ENCODE measurements at places on chromosomes 1 and 21. TPM values are rescaled to one million over a fixed set of nuclear protein-coding genes. Genes with fewer than 3 reads are reported as not detected.
A peak's percentile ranks its signal among the peaks of the same experiment; 100 is the strongest.

AADACL4 gene
- total RNA-seq, result not detected

- DNase-seq, result peak; percentile 93
Measured at GRCh38 chr1:162696286-162696862, 64.1 kb downstream of the DDR2 start.

DNA sequence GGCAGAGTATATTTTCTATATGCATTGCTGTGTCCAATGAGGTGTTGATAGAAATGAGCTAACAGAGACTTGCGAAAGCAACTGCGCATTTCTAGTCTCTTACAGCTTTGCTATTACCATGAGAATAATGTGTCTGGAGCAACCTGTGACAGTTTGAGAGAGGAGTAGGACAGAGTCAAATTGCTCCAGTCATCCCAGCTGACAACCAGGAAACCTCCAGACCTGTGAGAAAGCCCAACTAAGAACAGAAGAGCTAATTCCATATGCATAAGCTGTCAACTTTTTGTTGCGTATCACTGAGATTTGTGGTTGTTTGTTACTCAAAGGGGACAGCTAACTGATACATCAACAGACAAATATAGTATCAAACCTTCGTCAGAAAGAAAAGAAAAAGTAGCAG is 354.1 kb upstream of the LRRC7 start:
- no peak for DNase-seq

DNA sequence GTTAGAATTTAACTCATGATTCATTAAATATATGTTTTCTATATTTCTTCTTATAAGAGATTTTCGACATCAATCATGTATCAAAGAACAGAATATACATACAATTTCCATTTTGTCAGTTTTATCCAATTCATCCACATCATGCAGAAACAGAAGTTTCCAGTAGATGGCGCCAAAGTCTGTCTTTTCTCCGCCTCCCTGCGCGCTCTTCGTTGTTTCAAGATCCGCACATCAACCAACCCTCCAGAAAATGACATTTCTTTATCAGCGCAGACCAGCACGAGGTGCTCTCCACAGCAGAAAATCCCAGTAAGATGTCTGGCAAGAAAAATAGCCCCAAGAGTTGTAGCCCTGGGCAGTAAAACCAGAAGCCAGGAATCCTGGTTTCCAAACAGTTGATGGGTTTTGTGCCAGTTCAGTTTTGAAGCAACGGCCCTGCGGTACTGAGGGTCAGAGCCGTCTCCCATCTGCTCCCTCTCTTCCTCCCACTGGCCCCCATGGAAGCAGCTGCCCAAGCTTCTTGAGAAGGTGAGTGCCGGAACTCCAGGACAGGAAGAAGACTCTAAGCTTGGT is 38.6 kb upstream of the GPR137B start:
- DNase-seq, result peak; percentile 44

GRCh38 chr21:45912611-45913417 is 68.8 kb upstream of the COL6A1 start:
- DNase-seq, result no peak

PLA2G5 gene
- not detected for total RNA-seq

- no peak for DNase-seq
Measured at GRCh38 chr1:39483276-39483675, 8.2 kb upstream of the BMP8A start.

DNA sequence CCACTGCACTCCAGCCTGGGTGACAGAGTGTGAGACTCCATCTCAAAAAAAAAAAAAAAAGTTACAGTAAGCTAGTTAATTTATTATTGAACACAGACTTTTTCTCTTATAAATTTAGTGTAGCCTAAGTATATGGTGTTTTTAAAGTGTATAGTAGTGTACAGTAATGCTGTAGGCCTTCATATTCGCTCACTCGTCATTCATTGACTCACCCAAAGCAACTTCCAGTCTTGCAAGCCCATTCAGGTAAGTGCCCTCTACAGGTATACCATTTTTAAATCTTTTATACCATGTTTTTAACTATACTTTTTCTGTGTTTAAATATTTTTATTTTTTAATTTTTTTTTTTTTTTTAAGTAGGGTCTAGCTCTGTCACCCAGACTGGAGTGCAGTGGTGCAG is 12.1 kb downstream of the POU2F1 start:
- no peak for DNase-seq

DNA sequence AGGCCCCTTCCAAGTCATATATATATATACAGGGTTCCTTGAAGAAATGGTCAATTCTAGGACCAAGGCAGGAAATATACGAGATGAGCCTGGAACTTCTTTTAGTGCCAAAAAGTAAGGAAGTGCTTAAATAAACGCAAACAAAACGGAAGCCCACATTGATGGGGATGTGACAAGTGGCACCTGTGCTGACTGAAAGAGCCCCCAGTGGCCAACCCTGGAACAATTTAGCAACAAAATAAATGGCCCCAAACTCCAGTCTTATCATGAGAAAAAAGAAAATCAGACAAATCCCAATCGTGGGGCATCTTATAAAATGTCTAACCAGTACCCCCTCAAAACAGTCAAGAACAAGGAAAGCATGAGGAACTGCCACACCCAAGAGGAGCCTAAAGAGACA is 17.7 kb downstream of the PLA2G5 start:
- DNase-seq, result no peak

DNA sequence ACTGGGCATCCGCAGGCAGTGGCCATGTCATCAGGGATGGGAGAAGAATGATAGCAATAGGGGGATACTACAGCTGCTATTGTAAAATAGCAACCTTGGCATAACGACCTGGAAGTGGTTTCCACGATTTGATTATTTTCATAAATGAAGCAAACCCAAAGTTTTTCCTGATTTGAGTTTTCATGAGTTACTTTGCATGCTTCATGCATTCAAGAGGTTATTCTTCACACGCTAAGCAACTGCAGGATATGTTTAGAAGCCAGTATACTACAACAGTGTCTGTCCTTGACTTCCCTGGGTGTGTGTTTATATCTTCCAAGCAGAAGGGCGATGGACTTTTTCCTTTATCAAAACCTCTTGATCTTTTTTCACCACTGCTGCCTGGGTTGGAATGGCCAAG is 281.1 kb upstream of the DUSP10 start:
- no peak for DNase-seq

- DNase-seq, result peak; percentile 59
Measured at GRCh38 chr21:33901412-33902288, 14.0 kb downstream of the ATP5PO start.

GRCh38 chr1:8047686-8048445 is 21.8 kb upstream of the ERRFI1 start:
- DNase-seq, result peak; percentile 99

KCNK2 gene
- total RNA-seq, result 8.0 TPM

Measured in RPMI7951 (cell line).